ENCODE measurements at places on chromosomes 6 and 20.

- DNase-seq: peak; percentile 50
Measured at GRCh38 chr20:31608251-31608945, 3.3 kb downstream of the ID1 start.

DNA sequence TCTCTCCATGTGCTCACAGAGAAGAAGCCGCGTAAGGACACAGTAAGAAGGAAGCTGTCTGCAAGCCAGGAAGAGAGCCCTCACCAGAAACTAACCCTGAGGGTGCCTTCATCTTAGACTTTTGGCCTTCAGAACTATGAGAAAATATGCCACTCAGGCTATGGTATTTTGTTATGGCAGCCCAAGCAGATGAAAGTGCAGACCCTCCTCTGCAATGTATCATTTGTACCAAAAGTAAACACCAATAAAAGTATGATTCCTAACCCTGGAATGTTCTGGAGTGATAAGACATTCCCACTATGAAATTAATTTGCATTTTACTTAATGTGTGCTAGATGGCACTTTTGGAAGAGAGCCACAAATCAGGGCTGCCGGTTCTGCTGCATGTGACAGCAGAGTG is 594.3 kb downstream of the UTRN start:
- peak; percentile 77 for DNase-seq

GRCh38 chr6:111503660-111504059 is 20.6 kb upstream of the REV3L start:
- DNase-seq: no peak

- peak; percentile 74 for DNase-seq
Measured at GRCh38 chr20:51910321-51911050, 108.2 kb upstream of the SALL4 start.

- DNase-seq: peak; percentile 84
Measured at GRCh38 chr6:42349753-42350511, 101.8 kb downstream of the TRERF1 start.

GRCh38 chr6:4717124-4717523 is 59.1 kb upstream of the CDYL start:
- DNase-seq: no peak

DNA sequence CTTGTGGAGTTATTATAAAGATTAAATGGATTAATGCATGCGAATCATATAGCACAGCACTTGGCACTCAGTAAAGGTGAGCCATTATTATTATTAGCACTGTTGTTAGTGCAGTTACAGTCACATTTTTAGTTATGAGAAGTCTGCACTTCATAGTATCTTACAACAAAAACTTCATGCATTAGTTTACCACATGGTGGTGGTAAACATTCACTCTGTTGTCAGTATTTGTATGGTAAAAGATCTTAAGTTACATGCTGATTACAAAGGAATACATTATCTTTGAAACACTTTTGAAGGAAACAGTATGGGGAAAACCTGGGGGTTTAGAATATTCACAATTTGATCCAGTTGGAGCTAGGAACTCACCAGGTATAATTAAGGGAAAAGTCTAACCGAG is 20.8 kb downstream of the TMEM14A start:
- DNase-seq: peak; percentile 15

- no peak for DNase-seq
Measured at GRCh38 chr6:49528571-49528970, 21.9 kb upstream of the C6orf141 start.

- no peak for DNase-seq
Measured at GRCh38 chr20:33948480-33948879, 45.2 kb upstream of the RALY start.

- DNase-seq: no peak
Measured at GRCh38 chr20:63789836-63790571, 41.1 kb downstream of the ZBTB46 start.

DNA sequence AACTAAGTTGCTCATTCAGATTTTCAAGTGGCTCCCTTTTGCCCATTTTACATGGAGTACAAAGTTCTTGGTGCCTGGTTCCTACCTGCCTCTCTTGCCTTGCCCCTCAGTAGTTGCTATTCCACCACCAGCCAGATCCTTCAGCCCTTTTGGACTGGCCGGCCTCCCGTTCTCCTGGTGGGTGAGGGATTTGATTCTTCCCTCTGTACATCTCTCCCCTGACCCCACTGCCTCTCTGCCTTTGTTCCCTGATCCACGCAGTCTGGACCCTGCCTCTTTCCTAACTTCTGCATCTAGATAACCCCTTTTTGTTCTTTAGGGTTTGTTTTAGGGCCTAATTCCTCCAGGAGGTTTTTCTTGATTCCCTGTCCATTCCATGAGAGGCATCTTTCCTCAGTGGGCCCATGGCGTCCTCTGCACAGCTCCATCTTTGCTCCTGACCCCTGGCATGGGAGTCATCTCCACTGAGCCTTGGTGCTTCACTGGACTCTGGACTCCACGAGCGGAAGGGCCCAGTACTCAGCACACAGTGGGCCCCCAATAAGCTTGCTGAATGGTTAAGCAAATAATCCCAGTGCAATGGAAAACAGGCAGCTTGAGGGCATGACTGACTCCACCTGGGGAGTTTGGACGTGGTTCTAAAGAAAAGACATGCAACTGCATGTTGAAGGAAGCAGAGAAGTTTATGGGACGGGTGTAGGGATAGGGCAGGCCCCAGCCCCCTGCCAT is 309.3 kb upstream of the SUPT3H start:
- no peak for DNase-seq

- peak; percentile 50 for DNase-seq
Measured at GRCh38 chr6:157614026-157614568, 208.9 kb upstream of the SNX9 start.

DNA sequence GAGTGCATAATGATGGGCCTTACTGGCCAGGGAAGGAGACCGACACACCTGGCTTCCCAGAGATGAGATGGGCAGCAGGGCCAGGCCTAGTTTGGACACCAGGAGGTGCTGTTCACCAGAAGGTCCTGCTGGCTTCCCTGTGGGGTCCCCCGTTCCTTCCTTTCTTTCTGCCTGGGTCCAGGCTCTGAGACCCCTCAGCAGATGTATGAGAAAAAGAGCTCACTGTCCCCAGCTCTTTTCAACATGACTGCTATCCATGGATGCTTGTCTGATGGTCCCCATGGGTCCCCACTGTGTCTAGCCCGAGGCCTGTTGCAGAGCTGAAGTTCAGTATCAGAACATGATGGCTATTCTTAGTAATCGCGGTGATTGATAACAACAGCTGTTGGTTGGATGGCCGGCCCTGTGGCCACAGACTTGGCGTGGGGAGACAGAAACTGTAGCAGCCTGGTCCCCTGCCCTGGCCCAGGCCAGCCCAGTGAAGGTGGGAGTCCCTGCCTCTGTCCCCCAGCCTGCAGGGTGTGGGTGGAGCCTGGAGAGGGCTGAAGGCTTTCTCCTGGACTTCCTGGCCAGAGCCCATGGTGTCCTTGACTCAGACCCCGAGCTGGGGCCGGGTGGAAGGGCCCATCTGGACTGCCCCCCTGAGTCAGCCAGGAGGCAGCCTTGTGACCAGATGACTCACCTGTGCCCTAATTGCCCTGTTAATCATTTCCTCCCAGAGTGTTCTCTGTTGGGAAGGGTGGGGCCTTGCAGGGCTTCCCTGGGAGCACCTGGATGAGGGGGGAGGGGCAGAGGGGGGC is 9.9 kb upstream of the BAK1 start:
- peak; percentile 86 for DNase-seq

DNA sequence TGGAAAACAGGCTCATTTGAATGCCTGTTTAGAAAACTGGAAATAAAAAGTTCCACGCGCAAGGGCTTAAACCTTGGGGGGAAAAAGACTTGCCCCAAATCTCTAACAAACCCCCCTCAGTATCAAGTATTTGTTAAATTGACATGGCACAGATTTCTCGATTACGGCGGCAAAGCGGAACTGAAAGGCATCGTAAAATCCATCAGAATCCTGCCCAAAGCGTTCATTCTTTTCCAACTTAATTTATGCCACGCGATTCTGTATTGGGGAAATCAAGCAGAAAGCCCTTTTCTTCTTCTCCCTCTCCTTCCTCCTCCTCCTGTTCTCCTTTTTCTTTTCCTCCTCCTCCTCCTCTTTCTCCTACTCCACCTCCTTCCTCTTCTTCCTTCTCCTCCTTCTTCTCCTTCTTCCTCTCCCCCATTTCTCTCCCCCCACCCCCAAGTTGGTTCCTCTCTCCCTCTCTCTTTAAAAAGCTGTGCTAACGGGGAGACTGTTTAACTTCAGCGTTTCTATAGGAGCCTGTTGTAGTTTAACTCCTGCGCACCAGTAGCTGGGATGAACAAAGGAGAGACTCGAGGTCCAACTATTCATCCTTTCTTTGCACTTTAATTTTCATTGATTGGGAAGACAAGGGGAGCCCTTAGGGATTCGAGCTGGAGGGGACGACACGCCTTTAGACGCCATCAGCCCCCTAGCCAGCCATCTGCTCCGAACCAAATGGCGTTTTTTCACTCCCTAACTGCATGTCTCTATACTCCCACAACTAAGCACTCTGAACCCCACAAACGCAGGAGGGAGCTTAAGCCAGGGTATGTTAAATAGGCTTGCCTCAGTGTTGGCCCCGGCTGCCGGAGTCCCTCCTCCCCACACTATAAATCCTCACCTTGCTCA is 2.7 kb upstream of the DLL1 start:
- DNase-seq: no peak

DNA sequence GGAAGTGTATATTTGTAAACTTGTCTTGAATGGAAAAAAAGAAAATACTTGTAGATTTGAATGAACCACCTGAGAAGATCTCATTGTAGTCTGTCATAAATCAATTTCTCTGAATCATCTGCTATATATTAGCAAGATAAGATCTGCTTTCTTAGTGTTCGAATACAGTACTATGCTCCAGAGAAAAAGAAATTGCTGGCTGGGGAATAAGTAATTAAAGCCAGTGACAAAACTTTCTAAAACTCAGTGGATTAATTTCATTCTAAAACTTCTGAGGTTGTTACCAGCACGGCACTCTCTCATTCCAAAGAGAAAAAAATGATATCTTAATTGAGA is 22.4 kb upstream of the MROH8 start:
- no peak for DNase-seq

- DNase-seq: no peak
Measured at GRCh38 chr20:45704969-45705637, at the start of gene WFDC10B. WFDC10B (minus strand) TSS chr20:45705019; CDS start chr20:45685992, 19,027 bp downstream.

- no peak for DNase-seq
Measured at GRCh38 chr6:84588697-84589080, 175.7 kb downstream of the TBX18 start.

- peak; percentile 43 for DNase-seq
Measured at GRCh38 chr20:60224914-60225313, 266.7 kb downstream of the CDH26 start.

- DNase-seq: no peak
Measured at GRCh38 chr20:32622585-32623468, 37.7 kb upstream of the NOL4L start.
